ENCODE measurements at places on chromosomes 5 and 9.

DNA sequence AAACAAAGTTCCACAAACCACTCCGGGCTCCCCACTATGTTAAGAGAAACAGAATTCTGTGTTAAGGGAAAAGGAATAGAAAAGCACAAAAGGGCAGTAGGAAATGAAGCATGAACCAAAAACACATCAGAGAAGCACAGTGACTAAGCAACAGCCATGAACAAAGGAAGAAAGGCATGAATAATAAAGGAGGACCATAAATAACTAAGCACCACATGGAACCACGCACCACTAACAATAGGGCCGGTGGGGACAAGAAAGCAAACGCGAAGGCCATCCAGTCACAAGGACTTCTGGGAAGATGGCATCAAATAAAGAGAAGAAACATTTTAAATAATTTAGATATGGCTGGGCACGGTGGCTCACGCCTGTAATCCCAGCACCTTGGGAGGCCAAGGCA, 18.0 kb downstream of the PRUNE2 start:
- no peak for DNase-seq

GRCh38 chr9:133060417-133060841, 1.4 kb upstream of the CEL start:
- no peak for DNase-seq

- DNase-seq: no peak
Observed at GRCh38 chr5:115684513-115685037, 58.7 kb upstream of the TMED7 start.

DNA sequence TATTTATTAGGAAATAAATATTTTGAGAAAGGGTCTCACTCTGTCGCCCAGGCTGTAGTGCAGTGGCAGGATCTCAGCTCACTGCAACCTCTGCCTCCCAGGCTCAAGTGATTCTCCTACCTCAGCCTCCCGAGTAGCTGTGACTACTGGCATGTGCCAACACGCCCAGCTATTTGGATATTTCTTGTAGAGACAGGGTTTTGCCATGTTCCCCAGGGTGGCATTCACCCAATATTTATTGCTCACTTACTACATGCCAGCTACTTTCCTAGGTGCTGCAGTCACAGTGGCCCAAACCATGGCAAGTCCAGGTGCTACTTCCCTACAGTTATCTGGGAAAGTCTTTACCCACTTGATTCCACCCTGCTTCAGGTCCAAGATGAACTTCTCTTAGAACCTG, 8.3 kb upstream of the MED7 start:
- no peak for DNase-seq

- no peak for DNase-seq
Observed at GRCh38 chr9:117722108-117722761, 18.0 kb downstream of the TLR4 start.

GRCh38 chr5:146440870-146441495, 6.2 kb upstream of the TCERG1 start:
- DNase-seq: no peak

- no peak for DNase-seq
Observed at GRCh38 chr5:27313549-27313948, 275.2 kb upstream of the CDH9 start.

- no peak for DNase-seq
Observed at GRCh38 chr9:72539824-72540347, 18.5 kb downstream of the TMC1 start.

DNA sequence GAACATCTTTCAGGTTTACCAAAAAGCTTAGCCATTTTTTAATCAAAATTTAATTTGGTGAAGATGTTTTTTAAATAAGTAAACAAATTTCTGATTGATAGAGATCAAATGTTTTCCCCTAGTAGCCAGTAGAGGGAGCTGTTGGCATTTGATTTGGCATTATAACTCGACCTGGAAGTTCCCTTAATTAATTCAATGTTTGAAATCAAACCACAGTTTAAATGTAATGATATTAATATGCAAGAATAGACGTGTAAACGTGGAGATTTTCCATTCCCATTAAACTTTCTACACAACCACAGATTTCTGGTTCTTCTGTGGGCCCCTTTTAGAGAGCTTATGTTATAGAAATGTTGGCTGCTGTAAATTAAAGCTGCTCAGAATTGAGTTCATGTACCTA, 148.1 kb upstream of the MPDZ start:
- DNase-seq: no peak

GRCh38 chr5:103489307-103489706, 73.3 kb downstream of the NUDT12 start:
- DNase-seq: no peak

DNA sequence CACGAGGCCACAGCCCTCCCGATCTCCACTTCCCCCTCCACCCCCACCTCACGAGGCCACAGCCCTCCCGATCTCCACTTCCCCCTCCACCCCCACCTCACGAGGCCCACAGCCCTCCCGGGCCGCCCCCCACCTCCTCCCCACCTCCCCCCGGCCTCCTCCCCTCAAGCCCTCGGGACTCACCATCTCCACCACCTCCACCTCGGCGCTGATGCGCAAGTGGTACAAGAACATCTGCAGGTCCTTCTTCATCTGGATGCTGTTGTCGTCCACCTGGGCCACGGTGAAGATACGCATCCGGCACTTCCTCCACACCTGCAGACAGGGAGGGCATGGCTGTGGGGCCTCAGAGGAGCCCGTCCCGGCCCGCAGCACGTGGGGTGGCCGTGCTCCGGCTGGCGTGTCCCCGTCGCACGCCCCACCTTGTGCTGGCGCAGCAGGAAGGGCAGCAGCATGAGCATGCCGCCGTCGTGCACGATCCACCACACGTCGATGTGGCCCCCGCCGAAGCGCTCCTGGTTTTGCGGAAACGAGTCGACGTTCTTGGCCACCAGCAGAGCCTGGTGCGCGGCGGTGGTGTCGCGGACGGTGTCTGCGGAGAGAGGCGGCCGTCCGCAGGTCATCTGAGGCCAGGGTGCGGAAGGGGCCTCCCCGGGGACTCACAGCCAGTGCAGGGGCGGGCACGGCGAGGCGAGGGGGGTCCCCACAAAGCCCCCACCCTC, 48.0 kb downstream of the SLC12A7 start:
- DNase-seq: no peak

GRCh38 chr9:17669206-17669605, 90.3 kb downstream of the SH3GL2 start:
- DNase-seq: no peak

DNA sequence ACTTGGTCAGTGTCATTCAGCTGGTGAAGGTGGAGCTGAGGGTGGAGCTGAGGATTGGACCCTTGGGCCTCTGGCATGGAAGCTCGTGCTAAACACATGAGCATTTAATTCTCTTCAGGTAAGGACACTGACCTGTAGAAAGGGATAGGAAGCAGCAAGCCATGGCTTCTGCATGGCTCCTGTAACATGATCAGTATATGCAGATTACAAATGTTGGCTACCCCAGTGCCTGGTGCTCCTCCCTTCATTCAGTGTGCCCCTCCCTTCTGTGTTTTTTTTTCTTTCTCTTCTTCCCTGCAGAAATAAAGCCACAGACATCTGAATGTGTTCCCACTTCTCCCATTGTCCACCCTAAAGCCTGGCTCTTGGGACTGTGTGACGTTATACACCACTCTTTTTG, 52.9 kb downstream of the ARHGAP26 start:
- no peak for DNase-seq

- DNase-seq: peak; percentile 79
Observed at GRCh38 chr9:114385397-114386181, 2.2 kb downstream of the AKNA start.
